Stimulated activated CD8-positive, alpha-beta memory T cell treated with anti-CD3 and anti-CD28 coated beads, Interleukin-4, amount 100 ng/mL, for 24 hours (primary cell): ENCODE measurements at places on chromosomes 1 and 21.

DNA sequence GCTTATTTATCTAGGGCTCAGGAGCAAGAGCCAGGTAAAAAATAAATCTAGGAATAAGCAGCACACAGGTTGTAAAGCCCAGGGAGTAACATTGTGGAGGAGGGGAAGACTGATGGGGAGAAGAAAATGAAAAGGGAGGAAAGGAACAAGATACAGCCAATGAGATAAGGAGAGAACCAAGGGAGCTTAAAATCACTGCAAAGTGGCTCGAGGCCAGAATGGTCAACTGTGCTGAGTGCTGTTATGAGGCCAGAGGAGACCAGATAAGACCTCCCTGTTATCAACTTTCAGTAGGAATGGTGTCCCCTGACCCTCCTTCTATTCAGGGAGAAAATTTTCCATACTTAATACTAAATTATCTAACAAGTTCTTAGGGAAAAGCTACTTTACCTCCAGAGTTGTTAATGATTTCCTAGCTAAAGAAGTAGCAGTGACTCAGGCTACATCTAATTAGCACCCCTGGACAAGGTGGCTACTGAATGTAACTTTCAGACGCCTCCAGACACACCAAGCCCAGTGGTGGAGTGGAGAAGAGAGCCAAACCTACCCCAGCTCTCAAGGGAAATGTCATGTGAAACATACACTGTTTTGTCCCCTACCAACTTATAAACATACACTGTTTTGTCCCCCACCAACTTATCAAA is 25.5 kb downstream of the ENAH start:
- DNase-seq = no peak

DNA sequence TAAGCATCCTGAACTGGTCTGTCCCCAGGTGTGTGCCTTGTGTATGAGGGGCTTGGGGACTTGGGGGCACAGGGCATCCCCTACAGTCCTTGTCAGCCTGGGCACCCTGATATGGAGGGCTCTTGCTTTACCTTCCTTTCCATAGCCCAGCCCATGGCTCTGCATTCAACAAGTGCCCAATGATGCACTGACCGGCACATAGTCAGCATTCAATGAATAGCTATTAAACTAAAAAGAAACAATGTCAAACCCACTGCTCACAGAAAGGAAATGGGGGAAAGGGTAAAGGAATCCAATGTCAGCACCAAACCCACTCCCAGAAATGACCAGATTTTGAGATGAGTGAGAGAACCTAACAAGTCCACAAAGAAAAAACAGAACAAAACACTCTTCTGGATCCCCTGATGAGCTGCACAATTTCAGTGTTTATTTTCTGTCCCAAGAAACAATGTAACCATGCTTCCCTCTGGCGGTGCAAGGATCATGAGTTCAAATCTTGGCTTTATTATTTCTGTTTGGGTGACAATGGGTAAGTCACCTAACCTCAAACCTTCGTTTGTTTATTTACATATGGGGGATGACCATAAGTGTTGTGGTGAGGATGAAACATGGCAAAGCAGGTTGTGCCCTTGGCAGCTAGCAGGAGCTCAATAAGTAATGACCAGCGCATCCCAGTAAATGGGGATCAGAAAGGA is 22.0 kb downstream of the SYT6 start:
- no peak for DNase-seq

DNA sequence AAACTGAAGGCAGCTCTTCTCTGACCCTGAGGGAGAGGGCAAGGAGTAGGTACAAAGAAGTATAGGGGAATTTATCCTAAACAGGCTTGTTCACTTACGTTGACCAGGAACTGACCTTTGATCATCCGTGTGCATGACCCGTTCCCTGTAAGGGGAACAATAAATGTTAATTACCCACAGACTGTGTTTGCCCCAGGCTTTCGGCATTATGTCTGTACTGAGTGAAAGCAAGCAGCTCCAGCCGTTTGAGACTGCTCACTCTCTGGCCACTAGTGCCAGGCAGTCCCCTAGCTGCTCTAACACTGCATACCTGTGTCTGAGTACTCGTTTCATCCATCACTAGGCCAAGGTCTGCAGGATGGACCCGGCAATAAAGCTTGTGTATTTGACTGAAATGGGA is 1365.3 kb downstream of the NCAM2 start:
- DNase-seq = no peak

DNA sequence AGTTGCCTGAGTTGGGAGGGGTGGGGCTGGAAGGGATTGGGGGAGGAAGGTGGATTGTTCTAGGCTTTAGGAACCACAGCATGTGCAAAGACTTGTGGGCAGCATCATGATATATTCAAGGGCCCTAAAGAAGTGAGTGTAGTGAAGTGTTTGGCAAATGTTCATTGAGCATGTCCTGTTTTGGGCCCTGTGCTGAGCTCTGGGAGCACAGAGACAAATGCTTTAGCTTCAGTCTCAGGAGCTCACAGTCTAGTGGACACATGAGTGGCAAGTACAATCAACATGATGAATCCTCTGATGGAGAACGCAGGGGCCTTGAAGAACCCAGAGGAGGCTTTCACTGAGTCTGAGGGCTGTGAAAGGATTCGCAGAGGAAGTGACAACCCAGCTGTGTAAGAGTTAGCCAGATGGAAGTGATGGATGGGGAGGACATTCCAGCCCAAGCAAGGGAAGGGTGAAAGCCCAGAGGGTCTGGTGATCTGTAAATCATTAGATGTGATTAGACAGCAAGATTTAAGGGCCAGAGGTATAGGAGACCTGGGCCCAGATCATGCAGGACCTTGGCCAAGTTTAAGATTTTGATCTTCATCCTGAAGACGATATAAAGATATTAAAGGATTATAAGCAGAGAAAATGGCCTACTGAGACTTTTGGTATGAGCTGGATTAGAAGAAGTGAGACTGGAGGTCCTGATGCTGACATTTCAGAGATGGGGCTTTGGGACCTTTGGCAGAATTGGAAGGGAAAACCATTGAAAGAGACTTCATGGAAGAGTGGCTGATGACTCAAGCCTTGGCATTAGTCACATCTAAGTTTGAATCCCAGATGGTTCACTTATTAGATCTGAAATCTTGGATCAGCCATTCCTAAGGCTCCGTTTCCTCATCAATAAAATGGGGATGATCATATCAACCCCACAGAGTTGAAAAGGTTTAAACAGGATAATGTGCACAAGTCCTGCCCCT is 4.6 kb downstream of the IPO13 start:
- DNase-seq = no peak

- no peak for DNase-seq
Measured at GRCh38 chr1:6588893-6589520, 9.2 kb downstream of the ZBTB48 start.

DNA sequence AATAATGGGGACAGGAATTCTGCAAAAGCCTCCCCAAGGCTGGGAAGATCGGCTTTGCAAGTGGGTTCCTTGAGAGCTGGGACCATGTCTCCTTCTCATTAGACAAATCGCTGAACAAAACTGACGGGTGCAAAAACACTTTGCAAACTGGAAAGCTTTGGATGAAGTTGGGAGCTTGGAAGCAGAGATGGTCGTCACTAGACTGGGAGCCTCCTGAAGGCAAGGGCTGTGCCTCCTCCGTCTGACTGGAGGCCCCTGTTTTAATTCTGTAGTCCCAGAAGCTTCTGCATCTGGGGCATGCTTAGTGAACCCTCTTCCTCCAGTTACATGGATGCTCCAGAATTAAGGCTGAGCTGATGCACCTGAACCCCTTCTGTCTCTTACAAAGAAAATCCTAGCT is 82.3 kb upstream of the IFFO2 start:
- no peak for DNase-seq

GRCh38 chr1:218575856-218576255 is 230.7 kb downstream of the TGFB2 start:
- no peak for DNase-seq

GRCh38 chr1:232968965-232969364 is 18.6 kb downstream of the NTPCR start:
- no peak for DNase-seq

DNA sequence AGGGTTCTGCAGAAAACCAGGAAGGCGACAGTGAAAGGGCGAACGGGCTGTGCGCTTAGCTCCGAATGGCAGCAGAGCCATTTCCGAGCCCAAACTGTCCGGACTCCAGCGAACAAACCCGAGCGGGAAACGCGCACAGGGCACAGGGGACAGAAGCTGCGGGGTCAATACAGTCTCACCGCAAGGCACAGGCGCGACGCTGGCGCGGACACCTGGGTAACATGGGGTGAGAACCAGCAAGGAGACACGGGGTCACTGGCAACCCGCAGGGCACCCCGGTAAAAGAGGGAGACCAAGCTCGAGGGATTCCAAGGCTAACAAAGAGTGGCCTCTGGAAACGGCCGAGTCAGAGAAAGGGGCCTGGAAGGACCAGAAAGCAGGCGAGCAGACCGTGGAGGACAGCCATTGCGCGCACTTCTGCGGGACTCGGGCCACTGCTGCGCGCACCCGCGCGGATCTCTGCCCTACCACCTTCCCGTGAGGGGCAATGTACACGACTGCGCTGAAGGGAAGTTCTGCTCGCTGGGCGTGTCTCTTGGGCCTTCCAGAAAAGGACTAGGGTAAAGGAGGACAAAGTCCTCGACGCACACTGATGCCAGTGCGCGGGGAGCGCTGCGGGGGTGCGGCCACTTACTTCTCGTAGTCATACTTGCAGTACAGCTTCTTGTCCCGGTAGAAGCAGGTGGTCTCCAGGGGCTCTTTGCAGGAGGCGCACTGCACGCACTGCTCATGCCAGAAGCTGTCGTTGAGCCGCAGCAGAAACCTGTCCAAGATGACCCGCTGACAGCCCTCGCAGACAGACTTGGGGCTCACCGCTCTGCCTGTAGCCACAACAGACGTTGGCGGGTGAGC is 3.8 kb downstream of the LMX1A start:
- DNase-seq = no peak

GRCh38 chr1:225428881-225429455 is 1.1 kb upstream of the LBR start:
- no peak for DNase-seq

DNA sequence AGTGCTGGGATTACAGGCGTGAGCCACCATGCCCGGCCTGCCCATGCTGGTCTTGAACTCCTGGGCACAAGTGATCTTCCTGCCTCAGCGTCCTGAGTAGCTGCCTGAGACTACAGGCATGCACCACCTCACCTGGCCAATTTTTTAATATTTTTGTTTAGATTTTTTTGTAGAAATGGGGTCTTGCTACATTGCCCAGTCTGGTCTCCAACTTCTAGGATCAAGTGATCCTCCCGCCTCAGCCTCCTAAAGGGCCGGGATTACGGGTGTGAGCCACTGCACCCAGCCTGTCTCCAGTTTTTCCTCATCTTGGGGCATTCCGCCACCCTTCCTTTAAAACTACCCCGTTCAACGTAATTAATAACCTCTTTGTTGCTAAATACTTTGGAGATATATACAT is 7.4 kb downstream of the PMF1 start:
- DNase-seq = no peak

GRCh38 chr1:226424221-226425003 is 16.5 kb upstream of the PARP1 start:
- DNase-seq = no peak

- no peak for DNase-seq
Measured at GRCh38 chr1:29962336-29962735, 726.0 kb downstream of the PTPRU start.

DNA sequence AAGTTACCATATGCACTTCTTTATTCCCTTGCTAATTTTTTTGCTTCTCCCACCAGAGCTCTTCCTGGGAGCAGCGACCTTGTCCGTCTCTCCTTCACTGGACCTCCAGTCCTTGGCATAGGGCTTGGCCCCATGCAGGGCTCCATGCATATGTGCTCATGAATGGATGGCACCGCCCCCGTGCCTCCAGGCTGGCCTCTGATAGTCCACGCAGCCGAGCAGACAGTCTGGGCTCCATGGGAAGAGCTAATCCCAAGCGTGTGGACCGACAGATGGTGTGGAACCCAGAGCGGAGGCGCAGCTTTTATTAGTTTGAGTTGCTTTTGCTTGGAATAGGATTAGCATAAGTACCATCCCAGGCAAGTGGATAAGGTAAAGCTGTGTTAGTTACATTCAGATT is 41.8 kb downstream of the CDCP2 start:
- DNase-seq = no peak

GRCh38 chr1:52955129-52955970 is 28.3 kb downstream of the SCP2 start:
- DNase-seq = no peak

DNA sequence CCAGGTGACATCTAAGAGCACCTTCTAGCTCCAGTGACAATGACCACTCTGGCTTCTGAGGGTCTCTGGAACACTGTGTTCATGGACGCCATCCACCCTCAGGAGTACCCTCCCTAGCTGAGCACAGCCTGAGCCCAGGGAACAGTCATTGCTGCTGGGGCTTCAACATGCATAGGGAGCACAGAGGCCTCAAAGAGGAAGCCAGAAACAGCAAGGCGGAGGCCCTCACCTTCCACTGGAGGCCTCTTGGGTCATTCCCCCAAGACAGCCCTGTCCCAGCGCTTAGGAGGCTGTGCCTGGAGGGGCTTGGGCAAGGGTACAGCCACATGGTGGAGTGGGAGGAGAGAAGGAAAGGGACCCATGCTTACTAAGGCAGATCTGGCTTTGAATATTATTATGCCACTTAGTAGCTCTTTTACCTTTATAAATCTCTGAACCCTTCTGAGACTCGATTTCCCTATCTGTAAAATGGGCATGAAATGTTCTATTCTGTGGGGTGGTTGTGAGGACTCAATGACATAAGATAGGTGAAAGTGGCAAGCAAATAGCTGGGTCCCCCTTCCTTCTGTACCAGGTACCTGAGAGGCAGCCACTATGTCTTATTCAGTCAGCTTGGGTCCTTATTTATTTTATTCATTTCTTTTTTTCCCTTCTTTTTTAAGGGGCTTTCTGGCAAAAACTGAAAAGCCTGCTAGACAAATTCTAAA is 32.8 kb downstream of the PTAFR start:
- no peak for DNase-seq

DNA sequence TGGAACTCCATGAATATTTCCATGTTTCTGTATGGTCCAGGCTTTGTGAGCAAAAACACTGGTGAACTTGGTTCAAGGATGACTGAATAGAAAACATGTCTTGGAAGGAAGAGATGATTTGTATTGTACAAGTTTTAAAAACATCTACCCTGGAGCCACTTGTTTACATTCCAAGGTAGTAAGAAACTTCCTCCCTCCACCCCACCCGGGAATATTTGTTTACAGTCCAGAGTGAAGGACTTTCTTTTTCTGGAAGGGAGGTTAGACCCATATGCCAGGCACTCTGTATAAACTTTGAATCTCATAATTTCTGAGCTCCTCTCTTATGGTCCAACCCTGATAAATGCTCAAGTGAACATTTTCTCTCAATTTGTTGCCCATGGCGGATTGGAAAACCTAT is 323.3 kb upstream of the LYPLAL1 start:
- no peak for DNase-seq

DNA sequence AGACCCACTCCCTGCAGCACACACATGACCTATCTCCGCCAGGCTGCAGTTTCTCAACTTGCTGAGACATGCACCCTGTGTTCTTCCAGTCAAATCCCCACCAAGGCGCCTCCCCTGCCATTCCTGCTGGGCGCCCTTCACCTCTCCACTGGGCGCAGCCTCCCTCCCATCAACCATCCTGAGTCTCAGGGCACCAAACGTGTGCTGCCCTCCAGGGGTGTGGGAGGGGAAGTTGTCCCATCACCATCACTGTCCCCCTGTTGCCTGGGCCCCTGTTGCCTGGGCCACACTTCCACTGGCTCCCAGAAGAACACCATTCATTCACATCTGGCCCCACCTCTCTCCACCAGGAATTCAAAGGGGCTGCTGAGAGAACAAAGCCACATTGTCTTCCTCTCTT is 44.9 kb upstream of the EFHD2 start:
- no peak for DNase-seq

GRCh38 chr1:177092001-177092400 is 72.5 kb downstream of the ASTN1 start:
- DNase-seq = no peak

- DNase-seq = no peak
Measured at GRCh38 chr1:186189156-186189555, 185.9 kb downstream of the TPR start.

- DNase-seq = no peak
Measured at GRCh38 chr1:110239441-110240430, 29.6 kb downstream of the KCNC4 start.
